ENCODE measurements at places on chromosomes 1 and 21.

DNA sequence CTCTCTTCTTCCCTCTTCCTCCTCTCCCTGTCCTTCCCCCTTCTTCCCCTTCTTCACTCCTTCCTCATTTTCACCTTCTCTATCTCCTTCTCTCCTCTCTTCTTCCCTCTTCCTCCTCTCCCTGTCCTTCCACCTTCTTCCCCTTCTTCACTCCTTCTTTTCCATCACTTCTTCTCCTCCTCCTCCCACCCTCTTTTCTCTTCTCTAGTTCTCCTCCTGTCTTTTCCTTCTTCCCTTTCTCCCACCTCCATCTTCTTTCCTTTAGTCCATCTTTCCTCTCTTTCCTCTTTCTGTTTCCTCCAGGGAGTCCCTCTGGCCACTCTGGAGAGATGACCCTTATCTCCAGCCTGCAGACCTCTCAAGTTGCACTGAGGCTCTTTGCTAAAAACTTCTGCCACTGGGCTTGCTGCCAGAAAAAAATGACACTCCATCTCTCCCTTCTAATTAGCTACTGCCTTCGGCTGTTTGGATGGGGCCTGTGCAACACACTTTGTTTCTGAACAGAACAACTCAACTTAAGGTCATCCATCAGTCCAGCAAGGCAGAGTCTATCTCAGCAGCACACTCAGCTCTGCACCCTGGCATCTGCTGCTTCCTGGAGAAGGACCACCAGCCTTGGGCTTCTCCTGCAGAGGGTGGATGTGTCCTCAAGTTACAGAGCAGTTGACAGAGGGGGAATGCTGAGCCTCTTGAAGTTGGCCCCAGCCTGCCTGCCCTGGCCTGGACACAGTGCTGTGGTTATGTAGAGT is 538.8 kb downstream of the MATN1 start:
- DNase-seq = no peak

GRCh38 chr1:923131-923990 is at the start of gene SAMD11:
SAMD11 (plus strand) TSS chr1:923923; CDS start chr1:924432, 509 bp downstream.
- peak; percentile 38 for DNase-seq

DNA sequence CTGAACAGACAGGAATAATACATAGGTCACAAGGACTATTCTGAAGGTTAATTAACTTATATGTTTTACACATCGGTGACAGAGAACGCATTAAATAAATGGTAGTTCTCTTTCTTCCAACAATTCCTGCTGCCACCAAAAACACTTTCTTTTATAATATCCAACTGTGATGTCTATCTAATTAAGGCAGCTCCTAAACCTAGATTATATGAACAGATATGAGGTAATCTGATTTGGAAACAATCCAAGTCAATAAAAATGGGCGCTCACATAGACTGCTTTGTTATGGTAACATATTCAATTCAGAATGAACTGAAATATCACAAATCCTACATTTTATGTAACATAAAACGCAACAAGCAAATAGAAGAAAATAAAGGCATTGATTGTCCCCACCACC is 16.0 kb downstream of the CYYR1 start:
- no peak for DNase-seq

DNA sequence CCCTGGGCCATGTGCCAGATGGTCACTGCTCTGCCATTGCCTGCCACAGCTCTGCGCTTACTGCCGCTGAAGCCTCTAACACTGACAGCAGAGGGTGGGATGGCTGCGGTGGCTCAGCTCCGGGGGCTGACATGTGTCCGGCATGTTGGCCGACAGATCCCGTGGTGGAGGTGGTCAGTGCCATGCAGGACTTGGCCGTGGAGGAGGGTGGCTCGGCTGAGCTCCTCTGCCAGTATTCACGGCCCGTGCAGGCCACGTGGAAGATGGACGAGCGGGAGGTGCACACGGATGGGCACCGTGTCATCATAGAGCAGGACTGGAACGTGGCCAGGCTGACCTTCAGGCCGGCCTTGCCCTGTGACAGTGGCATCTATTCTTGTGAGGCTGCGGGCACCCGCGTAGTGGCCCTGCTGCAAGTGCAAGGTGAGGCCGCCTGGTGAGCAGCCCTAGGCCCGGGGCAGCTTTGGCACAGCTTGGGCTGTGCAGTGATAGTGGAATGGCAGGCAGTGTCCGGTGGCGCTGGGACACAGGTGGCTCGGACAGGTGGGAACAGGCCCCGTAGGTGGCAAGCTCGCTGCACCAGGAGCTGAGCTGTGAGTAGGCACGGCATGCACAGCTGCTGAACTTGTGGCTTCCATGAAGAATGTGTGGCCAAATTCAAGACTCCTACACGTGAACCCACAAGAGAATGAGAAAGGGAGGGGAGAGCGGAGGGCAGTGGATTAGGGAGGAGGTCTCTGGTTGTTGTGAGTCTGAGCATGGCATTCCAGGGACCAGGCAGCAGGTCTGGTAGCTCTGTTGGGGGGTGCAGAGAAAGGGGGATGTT is 91.8 kb downstream of the TRIM11 start:
- no peak for DNase-seq

GRCh38 chr1:178396789-178397188 is 100.0 kb downstream of the CLEC20A start:
- no peak for DNase-seq

- DNase-seq = no peak
Measured at GRCh38 chr1:3058263-3059030, 10.6 kb upstream of the PRDM16 start.

GRCh38 chr1:43797891-43798290 is 90.6 kb downstream of the ST3GAL3 start:
- DNase-seq = no peak

- no peak for DNase-seq
Measured at GRCh38 chr1:226063977-226064815, 1.7 kb downstream of the H3-3A start.

DNA sequence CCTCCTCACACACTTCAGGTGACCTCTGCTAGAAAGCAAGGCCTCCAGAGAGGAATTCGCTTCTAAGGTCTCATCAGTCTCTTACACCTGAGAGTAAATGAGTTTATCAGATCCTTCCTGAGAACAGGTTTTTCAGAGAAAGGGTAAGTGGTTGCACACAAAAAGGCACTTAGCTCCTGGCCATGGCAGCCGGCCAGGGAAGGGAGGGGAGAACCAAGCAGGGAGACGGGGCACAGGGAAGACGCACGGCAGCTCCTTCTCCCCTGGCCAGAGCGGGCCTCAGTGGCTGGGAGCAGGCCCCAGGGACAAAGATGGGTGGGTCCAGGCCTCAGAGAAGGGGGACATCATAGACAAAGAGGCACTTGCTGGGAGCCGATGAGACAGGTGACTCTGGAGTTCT is 3.6 kb upstream of the TNNT2 start:
- DNase-seq = no peak

- no peak for DNase-seq
Measured at GRCh38 chr1:180230416-180230790, 339 bp downstream of the LHX4 start.

DNA sequence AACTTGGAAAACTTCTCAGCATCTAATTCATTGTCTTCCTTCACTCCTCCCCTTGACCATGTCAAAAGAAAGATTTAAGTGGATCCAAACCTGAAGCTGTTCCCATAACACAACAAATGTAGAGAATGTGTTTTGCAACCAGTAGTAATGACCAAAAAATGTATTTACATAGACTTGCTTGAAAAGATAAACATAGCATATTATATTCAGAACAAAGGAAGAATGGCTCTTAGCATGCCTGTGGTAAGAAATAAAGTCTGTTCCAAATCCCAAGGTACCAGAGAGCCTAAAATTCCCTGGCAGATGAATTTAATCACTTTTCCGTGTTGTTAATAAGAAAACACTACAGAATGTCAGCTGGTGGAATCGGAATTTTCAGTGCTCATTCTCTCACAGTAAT is 36.8 kb downstream of the FMO3 start:
- DNase-seq = no peak

- DNase-seq = no peak
Measured at GRCh38 chr1:96707023-96707422, 14.6 kb upstream of the PTBP2 start.

GRCh38 chr1:180301135-180301742 is 71.2 kb downstream of the LHX4 start:
- DNase-seq = no peak

DNA sequence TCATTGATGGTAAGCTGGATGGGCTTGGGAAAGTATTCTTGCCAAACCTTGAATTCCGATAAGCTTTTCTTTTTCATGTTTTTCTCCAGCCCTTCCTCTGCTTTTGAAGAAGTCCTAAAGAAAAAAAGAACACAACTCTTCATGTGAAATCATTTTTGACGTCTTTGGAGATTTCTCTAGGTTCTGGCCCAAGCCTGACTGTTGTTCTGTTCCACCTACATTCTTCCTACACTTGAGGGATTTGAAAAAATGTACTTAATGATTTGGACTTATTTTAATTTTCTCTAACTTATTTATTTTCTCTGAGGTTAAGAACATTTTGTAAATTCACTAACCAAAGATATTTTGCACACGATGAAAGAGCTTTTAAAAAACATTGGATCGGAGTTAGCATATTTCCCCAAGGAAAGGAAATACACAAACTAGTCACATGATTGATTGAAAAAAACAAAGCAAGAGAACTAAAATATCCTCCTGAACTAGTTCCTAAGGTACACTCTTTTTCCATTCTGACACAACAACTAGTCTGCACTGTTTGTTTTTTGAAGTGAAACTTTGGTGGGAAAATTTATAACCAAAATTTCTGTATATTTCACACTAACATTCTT is 82.3 kb downstream of the LTN1 start:
- no peak for DNase-seq

DNA sequence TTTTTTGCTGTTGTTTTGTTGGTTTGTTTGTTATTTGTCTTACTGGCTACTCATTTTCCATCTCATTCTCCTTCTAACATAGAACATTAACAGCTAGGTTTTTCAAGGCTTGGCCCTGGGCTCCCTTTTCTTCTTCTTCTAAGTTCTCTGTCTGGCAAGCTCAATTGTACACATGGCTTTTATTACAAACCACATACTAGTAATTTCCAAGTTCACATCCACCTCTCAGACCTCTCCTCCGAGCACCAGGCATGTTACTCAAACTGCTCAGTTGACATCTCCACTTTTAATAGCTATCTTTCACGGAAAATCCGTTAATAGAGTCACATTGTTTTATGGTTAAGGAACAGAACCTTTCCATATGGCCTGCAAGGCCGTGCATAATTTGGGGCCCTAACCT is 736.9 kb upstream of the ADAMTS5 start:
- DNase-seq = no peak

DNA sequence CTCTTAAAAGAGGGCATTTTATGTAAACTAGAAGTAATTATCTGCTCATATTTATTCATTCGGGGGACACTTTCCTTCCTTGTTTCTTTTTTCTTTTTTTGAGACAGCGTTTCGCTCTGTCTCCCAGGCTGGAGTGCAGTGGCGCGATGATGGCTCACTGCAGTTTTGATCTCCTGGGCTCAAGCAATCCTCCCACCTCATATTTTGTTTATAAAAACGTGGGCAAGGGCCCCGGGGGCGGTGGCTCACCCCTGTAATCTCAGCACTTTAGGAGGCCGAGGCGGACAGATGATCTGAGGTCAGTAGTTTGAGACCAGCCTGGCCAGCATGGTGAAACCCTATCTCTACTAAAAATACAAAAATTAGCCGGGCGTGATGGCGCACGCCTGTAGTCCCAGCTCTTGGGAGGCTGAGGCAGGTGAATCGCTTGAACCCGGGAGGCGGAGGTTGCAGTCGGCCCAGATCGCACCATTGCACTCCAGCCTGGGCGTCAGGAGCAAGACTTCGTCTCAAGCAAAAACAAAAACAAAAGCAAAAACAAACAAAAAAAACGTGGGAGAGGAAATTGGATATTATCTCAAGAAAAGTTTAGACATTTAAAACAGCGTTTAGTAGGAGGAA is 926 bp upstream of the DFFA start:
- no peak for DNase-seq

GRCh38 chr1:20829531-20829930 is 42.4 kb upstream of the HP1BP3 start:
- no peak for DNase-seq

GRCh38 chr1:162918151-162918754 is 57.3 kb upstream of the CCDC190 start:
- no peak for DNase-seq

GRCh38 chr1:211548321-211549091 is 30.5 kb downstream of the SLC30A1 start:
- DNase-seq = peak; percentile 4

DNA sequence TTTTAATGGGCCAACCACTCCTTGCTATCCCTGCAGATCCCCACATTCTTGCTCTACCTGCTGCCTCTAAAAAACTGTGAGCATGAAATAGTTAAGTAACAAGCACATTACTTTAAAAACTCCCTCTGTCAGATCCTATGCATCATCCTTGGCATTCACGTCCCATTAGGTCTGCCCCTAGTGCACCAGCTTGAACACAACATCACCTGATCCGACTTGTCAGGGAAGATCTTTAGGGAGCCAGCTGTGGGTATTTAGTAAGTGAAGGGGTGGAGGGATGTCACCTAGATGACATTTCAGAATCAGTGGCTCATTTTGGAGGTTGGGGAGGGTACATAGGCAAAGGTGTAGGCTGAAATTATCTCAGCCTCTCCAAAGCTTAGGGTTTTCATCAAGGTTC is 33.5 kb downstream of the RXRG start:
- DNase-seq = no peak

GRCh38 chr1:57474137-57474750 is 50.4 kb upstream of the DAB1 start:
- DNase-seq = no peak

- no peak for DNase-seq
Measured at GRCh38 chr21:37555672-37556261, 189.2 kb downstream of the DYRK1A start.

- DNase-seq = no peak
Measured at GRCh38 chr1:162720996-162721395, 69.5 kb upstream of the HSD17B7 start.
